ENCODE measurements at places on chromosomes 5 and 9.

DNA sequence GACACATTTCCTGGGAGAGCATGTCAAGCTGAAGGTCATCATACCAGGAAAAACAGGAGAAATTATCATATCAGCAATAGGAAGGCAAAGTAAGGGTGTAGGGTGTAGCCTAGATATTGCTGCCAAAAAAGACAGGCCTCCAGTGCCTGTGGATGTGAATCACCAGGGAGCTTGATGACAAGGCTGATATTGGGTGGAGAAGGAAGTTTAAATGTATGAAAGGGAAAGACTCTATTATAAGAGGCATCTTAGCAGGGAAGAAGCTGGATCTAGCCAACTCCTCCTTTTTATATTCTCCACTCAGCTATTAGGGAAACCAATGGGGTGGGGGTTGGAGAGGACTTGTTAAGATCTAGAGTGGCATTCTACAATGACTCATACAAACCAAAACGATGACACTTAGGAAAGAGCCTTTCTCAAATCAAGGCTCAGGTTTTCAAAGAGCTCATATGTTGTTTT is 13.4 kb upstream of the TXNDC8 start:
- DNase-seq, result peak; percentile 9

DNA sequence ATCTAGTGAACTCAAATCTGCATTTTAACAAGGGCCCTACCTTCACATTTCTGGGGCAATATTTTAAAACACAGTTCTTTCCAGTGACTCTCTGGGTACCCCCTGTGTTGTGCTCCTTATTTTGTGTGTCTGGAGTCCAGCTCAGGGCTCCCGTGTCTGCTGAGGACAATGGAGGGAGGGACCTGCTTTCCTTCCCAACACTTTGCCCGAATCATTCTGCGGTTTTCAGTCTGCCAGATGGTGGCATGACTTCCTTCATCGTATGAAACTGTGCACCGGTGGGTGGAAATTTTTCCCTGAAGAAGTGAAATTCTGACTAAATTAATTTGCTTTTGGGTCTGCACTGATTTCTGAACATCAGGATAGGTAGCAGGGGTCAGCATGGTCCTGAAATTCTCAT is 153.6 kb upstream of the CD180 start:
- DNase-seq, result peak; percentile 37

DNA sequence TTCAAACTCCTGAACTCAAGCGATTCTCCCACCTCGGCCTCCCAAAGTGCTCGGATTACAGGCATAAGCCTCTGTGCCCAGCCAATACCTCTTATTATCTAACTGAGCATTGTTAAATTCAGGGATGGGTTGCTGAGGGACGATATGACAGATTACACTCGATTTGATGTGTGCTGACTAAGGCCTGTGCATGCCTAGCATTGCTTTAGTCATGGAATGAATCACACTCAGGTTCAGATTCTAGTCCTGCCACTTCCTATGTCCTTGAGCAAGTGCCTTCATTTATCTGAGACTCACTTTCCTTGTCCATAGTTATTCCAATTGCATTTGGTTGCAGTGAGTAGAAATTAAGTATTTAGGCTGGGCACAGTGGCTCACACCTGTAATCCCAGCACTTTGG is 19.5 kb downstream of the THBS4 start:
- no peak for DNase-seq

DNA sequence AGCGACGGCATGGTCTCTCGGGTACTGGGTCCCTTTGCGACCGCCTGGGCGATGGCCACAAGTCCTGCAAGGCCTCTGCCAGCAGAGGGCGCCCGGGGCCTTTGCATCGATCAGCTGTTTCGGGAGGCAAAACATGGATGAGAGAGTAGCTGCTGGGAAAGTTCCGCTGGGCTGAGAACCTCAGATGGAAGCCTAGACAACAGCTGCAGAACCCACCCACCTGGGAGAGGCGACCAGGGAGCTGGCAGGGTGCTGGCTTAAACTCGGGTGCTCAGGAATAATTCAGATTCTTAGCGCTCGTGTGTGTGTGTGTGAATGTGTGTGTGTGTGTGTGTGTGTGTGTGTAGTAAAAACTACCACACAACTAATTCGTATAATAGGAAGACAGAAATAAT is 50.0 kb downstream of the TRIM32 start:
- peak; percentile 76 for DNase-seq

GRCh38 chr5:160959804-160960203 is 107.8 kb upstream of the ATP10B start:
- DNase-seq, result no peak

GRCh38 chr9:20016611-20017010 is 227.8 kb upstream of the SLC24A2 start:
- DNase-seq, result no peak

- DNase-seq, result no peak
Measured at GRCh38 chr9:99062549-99062948, 42.4 kb upstream of the TGFBR1 start.

DNA sequence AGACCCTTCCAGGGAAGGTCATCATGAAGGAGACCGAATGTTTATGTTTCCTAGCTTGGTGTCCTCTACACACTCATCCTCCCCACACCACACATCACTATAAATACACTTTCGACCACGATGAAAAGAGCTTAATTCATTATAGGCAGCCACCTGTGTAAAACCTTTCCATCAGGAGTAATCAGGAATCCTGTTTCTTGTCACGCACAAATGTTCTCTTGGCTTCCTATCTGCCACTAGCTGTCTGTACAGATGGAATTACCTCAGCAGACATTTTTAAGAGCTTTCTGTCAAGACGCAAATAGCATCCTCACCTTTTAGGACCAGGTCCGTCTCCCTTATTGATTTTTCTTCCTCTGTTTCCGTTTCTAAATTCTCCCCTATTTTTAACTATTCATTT is 79.1 kb downstream of the CYFIP2 start:
- DNase-seq, result no peak

DNA sequence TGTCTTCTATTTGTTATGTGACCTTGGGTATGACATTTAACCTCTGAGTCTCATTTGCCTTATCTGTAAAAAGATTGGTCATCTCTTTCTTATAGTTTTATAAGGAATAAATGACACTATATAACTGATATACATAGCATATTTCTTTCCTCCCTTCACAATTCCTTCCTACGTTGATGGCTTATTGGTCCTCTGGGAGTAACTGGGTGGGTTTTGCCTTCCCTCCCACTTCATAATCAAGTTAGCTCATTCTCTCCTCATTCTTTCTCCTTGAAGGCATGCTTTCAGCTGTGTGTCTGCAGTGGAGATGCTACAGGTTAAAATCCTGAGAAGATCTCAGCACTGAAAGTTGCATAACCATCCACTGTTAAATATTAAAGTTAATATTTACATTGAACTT is 382.4 kb downstream of the TMEM38B start:
- no peak for DNase-seq

GRCh38 chr5:31577438-31577837 is 45.3 kb downstream of the C5orf22 start:
- no peak for DNase-seq

DNA sequence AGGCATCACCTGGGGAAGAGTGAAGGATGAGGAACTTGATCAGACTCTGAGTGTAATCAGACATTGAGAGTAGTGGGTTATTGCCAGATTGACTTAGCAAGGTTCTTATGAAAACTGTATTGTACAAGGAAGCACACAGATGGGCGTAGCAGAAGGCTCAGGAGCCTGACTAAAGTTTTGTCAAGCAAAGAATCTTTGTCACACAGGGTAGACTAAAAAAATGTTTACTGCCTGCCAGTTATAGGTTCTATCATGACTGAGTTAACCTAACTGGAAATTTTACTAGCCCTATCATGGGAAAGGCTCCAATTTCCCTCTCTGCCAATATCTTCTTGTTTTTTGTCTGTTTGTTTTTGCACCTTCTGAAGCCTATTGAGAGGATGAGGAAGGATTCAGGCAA is 19.1 kb downstream of the CAMK4 start:
- DNase-seq, result no peak

DNA sequence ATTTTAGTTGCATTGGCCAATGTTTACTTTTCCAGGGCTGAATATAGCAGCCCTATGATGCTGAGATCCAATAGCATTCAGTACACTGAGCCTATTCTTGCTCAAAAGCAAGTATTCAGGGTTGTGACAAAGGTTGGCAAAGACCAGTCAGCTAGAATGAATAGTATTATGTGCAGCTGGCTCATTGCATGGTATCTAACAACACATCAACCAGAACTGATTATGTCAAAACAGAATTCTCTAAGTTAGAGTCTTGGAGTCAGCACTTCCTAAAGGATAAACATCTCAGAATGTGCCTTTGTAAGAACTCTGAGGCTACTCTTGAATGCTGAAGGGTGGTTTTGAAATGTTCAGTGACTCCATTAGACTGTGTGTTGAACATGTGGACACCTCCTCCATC is 774.5 kb upstream of the RGMB start:
- no peak for DNase-seq

DNA sequence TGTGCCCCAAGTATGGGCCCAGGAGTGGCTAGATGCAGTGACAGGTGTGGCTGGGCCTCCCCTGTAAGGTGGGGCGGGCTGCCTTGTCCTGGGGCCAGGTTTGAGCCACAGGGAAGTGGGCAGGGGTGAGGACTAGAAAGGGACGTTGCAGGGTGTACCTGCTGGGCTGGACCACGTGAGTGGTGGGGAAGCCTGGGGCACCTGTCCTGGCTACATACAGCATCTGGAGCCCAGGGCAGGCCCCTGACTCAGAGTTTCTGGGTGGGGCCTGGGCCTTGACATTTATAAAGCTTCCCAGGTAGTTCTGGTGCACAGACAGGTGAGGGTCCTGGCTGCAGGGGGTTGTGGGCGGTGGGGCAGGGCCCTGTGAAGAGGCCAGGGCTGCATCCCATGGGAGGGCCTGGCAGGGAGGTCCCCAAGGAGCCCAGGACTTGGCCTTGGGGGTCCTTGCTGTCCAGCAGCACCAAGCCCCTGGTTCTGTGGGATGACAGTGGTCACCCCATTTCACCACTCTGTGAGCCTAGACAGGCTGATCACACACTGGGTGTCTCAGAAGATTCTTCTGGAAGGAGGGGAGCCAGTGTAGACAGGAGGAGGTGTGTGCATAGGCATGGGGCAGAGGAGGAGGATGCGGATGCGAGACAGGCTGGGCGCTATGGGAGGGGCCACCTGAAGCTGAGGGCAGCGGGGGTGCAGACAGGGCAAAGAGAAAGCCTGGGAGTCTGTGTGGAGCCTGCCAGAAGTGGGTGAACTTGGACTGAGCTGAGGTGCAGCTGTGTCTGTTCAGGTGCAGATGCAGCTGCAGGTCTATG is 94.0 kb downstream of the PHF2 start:
- DNase-seq, result no peak

- no peak for DNase-seq
Measured at GRCh38 chr5:176166427-176166826, 71.8 kb upstream of the SIMC1 start.
